Renal pelvis (tissue), 12 donors: ENCODE measurements at places on chromosomes 11 and 22. TPM values are rescaled to one million over a fixed set of nuclear protein-coding genes. Genes with fewer than 3 reads are reported as not detected.

Gene KRTAP5-2
- polyA plus RNA-seq: not detected

Gene LGALS12
- 0.31 TPM for polyA plus RNA-seq

Gene FAM181B
- 4.7 TPM for polyA plus RNA-seq

Gene TMEM191C
- polyA plus RNA-seq: 1.8 TPM

Gene APOA4
- polyA plus RNA-seq: not detected

Gene MRPL49
- 58.8 TPM for polyA plus RNA-seq

Gene OTOG
- 0.66 TPM for polyA plus RNA-seq

Gene SAA4
- not detected for polyA plus RNA-seq

Gene ENTHD1
- polyA plus RNA-seq: not detected

Gene IL10RA
- 2.0 TPM for polyA plus RNA-seq

Gene NEFH
- polyA plus RNA-seq: 8.1 TPM
